ENCODE measurements at places on chromosomes 2 and 18.

DNA sequence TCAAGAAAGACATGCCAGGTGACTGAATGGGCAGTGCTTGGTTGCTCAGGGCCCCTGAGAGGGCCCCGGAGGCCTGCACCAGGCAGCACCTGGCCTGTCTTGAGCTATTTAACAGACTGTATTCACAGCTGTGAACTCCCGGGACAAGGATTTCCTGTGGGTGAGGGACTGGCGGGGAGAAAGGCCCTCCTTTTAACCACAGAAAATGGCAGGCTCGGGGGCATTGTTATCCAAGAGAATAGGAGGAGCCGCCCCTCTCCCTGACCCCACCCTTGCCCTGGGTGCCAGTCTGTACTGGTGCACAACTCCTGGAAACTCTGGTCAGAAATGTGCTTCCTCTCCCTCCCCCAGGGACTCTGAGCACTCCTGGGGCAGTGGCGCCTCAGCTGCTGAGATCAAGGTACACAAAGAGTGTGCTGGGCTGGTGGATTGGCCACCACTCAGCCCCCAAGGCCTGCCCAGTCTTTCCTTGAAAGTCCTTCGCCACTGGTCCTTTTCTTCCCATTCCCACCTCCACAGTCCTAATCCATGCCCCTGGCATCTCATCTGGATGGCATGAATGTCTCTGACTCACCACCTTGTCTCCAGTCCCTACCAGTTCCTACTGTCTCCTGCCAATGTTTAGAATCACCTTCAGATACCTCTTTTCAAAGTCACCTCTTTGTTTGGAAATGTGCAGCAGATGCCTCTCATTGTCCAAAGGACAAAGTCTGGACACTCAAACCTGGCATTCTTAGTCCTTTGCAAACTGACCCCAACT, 19.6 kb upstream of the EPAS1 start:
- DNase-seq = no peak

GRCh38 chr2:105784589-105784988, 39.9 kb downstream of the NCK2 start:
- no peak for DNase-seq

DNA sequence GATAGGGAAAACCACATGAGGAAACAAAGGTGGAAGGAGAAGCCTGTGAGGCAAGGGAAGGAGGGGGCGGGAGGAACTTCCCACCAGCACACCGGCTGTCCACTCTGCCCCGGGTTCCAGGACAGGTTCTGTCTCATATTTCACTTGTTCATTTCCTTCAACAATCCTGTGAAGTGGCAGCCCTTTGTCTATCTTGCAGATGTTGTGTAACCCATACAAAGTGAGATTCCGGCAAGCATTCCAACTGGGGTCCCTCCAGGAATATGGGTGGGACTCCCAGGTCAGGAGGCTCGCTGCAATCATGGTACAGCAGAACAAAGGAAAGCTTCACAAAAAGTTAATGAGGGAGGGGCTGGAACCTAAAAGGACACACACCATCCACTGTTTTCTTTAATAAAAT, 271.3 kb upstream of the PXDN start:
- DNase-seq = no peak

GRCh38 chr2:38127277-38127676, 51.3 kb upstream of the CYP1B1 start:
- no peak for DNase-seq

DNA sequence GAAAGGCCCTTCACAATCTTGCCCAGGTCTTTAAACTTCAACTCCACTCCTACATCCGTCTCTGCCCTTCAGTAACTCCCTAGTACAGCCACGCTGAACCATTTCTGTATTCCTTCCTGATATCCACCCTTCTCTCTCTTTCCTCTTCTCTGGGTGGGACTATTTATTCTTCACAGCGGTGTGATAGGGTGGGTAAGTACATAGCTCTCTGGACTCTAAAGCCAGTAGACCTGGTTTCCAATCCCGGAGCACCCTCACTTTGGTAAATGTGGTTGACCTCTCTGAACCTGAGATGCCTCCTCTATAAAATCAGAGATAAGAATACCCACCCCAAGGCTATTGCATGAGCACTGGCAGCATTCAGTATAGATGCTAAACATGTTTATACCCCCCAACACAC, 86.7 kb downstream of the ATL2 start:
- no peak for DNase-seq

- no peak for DNase-seq
Measured at GRCh38 chr2:104826016-104826415, 27.9 kb upstream of the POU3F3 start.

DNA sequence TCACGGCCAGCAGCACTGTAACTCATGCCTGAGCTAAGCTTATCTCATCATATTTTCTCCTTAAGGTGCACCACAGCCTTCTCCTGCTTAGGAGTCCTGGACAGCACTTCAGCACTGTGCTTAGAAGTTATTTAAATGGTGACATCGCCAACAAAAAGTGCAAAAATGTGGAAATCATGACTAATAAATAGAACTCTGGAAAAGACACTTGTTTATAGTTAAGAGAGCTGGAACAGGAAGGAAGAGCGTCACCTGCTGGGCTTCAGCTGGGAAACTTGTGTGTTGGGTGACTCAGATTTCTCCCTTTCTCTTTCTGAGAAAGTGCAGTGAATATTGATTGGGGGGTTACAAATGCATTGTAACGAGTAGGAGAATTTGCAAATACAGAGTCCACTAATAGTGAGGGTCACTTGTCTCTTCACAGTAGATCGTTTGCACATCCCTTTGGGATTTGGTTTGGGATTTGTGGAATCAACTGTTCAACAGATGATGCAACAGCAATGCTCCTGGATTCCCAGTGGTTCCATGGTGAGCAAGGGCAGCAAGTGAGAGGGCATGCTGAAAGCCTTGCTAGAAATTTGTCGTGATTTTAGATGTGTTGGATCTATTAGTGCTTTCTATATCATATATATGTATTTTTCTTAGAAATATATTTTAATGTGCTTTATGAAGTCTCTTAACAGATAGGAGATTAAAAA, 84.2 kb downstream of the DOK6 start:
- DNase-seq = no peak

DNA sequence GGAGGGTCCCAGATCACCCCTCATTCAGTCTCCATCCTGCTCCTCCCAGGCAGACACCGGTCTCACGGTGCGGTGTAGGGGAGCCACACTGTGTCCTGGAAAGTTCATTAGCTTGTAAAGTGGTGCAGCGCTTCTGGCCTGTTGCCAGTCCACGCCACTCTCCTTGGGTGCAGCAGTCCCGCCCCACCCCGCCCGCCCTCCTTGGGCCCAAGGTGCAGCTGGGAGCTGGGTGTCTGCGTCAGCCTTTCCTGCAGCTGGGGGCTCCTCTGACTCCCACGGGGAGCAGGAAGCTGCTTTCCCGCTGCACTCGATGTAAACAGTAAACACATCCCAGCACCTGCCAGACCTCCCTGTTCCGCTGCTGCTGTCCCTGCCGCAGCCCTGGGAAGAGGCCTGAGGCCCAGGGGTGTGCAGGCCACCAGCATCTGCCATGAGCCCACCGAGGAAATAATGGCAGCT, 53.8 kb upstream of the ASB18 start:
- DNase-seq = no peak

DNA sequence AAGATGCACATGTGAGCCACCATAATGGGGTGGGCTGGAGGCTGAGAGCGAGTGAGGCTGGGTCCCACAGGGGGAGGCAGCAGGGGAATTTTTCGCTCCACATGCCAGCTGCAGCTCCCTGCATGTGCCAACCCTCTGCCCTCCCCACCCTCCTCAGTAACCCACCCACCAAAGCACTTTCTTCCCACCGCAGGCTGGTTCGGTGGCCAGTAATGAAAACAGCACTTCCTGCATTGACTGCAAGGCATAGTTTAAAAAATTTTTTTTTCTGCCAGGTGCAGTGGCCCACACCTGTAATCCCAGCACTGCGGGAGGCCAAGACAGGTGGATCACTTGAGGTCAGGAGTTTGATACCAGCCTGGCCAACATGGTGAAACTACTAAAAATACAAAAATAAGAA, 147.5 kb upstream of the TTC39C start:
- DNase-seq = no peak

DNA sequence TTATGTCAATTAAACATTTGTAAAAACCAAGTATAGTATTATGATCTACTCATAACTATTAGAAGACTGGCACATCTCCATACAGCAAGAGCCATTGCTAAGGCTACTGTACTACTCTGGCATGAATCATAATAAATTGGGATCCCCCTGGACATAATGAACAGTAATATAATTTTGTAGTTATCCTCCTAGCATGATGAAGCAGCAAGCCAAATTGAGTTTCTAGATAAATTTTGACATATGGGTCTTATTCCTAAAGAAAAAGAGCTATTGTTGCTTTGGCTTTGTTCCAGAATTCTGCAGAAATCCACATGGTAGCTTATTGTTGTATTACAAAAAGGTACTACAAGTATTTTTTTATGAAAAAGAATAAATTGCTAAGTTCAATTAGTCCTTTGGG, 204.3 kb downstream of the CAMKMT start:
- no peak for DNase-seq

DNA sequence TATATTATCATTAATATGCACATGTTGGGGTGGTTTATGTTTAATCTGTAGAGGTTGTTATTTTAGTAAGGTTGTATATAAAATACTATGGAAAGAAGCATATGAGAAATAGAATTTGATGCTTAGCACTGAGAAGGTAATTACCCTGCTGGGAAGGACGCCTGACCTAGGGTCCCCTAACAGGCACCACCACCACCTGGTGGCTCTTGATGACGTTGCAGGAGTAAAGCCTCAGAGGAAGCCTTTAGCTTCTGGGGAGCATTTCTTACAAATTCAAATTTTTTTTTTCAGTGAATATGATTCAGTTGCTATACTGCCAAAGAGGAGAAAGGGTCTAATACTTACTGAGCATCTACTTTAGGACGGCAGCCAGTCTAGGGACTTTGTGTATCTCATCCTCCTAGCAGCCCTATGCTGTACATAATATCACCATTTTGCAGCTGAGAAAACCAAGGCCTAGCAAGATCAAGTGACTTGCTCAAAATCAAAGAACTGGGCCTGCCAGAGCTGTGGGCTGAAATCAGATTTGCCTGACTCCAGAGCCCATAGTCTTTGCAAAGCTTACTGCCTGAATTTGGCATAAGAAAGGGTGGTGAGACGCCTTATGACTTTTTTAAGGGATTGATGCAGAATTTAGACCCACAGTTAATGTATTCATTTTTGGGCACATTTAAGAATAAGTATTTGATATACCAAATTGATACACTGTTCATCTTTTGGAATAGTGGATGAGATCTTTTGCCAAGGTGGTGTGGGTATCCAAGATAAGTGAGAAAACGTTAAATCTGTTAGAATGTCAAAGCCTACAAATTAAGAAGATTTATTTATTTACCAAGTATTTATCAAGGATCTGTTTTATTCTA, 78.8 kb upstream of the GAREM1 start:
- peak; percentile 41 for DNase-seq

DNA sequence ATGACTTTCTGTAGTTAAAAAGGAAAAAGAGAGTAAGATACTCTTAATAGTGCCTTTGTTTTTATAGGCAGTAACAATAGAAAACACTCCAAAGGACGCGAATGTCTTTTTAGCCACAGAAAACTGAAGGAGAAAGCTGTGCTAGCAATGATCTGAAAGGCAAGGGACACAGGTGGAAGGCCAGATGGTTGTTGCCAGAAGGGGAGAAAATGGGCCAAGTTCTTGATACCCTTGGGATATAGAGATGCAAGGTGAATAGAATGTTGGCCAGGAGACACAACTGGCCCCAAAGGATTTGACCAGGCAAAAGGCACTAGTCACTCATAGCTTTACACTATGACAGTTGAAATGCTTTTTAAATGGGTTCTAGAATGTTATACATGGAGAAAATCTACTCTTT, 180.0 kb downstream of the NRXN1 start:
- no peak for DNase-seq

DNA sequence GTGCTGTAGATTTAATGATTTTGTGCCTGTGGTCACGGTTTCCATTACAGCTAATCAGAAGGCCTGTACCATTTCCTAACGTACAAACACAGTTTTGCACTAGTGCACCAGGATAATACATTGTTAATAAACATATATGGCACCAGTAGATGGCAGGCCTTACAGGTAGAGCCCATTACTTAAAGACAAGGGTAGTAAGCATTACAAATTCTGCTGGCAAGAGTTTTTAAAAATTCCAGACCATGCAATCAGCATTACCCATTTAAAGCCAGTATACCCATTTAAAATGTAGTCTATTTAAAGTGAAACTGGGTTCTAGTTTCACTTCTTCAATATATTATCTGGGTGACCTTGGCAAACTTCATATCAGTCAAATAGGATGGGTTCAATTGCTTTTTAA, 224.2 kb downstream of the NUP35 start:
- no peak for DNase-seq

- no peak for DNase-seq
Measured at GRCh38 chr18:58882044-58882443, 17.4 kb downstream of the ZNF532 start.

GRCh38 chr18:65859075-65859474, 108.3 kb downstream of the CDH7 start:
- DNase-seq = no peak

- DNase-seq = no peak
Measured at GRCh38 chr2:9974343-9974742, 22.9 kb downstream of the GRHL1 start.

- DNase-seq = no peak
Measured at GRCh38 chr18:8218197-8218596, 391.0 kb upstream of the RAB12 start.

- DNase-seq = no peak
Measured at GRCh38 chr2:81206216-81206615, 901.7 kb upstream of the LRRTM1 start.

- peak; percentile 40 for DNase-seq
Measured at GRCh38 chr2:128260239-128261138, 58.2 kb downstream of the HS6ST1 start.

GRCh38 chr2:220756653-220757052, 815.5 kb downstream of the EPHA4 start:
- DNase-seq = no peak

DNA sequence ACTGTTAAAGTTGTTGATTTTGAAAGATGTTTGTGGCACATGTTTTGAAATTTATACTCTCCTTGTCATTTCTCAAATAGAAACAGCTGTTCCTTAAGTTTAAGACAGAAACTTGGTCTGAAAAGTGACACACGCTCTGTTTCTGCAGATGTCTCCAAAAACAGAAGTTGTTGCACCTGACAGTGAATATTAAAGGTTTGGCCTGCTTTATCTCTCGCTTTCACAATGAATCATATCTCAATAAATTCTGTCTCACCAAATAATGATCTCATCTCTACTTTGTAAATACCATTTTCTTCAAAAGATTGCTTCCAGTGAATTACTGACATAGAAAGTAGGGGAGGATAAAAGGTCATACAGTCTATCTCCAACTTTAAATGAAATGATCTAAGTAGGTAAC, 294.9 kb upstream of the SYT4 start:
- DNase-seq = no peak

DNA sequence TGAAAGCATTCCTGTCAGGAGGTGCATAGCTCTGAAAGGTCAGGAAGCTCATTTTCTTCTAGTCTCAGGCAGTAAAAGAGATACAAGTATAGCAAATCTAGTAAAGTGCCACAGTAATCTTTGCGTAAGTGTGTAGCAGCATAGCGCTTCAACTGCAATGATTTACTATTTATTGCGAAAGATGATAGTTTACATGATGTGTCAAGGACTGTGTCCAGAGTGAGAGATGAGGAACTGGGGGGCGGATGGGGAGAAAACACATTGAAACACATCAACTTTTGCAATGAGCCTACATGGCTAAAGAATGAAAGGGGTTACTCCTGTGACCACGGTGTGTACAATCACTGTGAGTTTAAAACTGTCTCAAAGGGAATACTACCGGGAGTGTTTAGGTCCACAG, 644.4 kb downstream of the GALR1 start:
- no peak for DNase-seq

Data from tibial nerve (tissue), 4 donors.